ENCODE measurements at places on chromosomes 3 and 15. TPM values are rescaled to one million over a fixed set of nuclear protein-coding genes. Genes with fewer than 3 reads are reported as not detected.
A peak's percentile ranks its signal among the peaks of the same experiment; 100 is the strongest.

GRCh38 chr3:132625613-132626012 lies 28.5 kb downstream of the ACKR4 start:
- peaks cover 20% of the 10 kb centered on the region for H3K36me3 ChIP-seq
- no peak overlapping the region for H3K4me3 ChIP-seq
- no peaks in the 10 kb centered on the region for H3K27me3 ChIP-seq
- no peak for DNase-seq
- no peak overlapping the region for H3K27ac ChIP-seq

GRCh38 chr3:187747506-187747905 lies 2.2 kb upstream of the BCL6 start:
- H3K27ac ChIP-seq: peak overlapping the region; percentile 97
- no peak overlapping the region for H3K4me3 ChIP-seq
- no peak for DNase-seq
- no peaks in the 10 kb centered on the region for H3K27me3 ChIP-seq
- H3K36me3 ChIP-seq: no peaks in the 10 kb centered on the region

DNA sequence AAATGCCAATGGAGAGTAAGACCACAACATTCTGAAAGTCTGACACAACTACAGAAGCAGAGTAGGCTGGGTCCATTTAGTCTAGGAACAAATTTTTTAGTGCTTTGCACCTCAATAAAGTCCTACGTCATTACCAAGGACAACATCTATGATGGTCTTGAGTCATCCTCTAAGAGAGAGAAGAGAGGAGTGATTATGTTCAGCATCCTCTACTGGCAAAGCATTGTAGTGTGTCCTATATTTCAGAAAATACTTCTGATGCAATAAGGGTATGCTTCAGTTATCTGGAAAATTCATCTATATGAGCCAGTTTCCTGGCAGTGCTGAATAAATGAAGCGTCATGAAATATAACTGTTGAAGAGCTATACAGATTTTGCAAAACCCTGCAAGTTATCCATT lies 95.6 kb downstream of the P2RY1 start:
- H3K4me3 ChIP-seq: no peak overlapping the region
- H3K4me1 ChIP-seq: no peaks in the 10 kb centered on the region
- H3K36me3 ChIP-seq: no peaks in the 10 kb centered on the region
- no peak overlapping the region for H3K27ac ChIP-seq
- H3K27me3 ChIP-seq: no peaks in the 10 kb centered on the region
- DNase-seq: peak; percentile 12

- H3K4me3 ChIP-seq: no peak overlapping the region
- no peaks in the 10 kb centered on the region for H3K4me1 ChIP-seq
- no peak for DNase-seq
- no peaks in the 10 kb centered on the region for H3K36me3 ChIP-seq
- H3K27ac ChIP-seq: no peak overlapping the region
These were observed 77.1 kb downstream of the BFSP2 start for GRCh38 chr3:133476971-133477375.

GRCh38 chr15:27824841-27825422 lies 274.2 kb downstream of the OCA2 start:
- peaks cover 17% of the 10 kb centered on the region for H3K4me1 ChIP-seq
- no peaks in the 10 kb centered on the region for H3K36me3 ChIP-seq
- no peak overlapping the region for H3K4me3 ChIP-seq
- DNase-seq: no peak
- H3K27me3 ChIP-seq: no peaks in the 10 kb centered on the region

DNA sequence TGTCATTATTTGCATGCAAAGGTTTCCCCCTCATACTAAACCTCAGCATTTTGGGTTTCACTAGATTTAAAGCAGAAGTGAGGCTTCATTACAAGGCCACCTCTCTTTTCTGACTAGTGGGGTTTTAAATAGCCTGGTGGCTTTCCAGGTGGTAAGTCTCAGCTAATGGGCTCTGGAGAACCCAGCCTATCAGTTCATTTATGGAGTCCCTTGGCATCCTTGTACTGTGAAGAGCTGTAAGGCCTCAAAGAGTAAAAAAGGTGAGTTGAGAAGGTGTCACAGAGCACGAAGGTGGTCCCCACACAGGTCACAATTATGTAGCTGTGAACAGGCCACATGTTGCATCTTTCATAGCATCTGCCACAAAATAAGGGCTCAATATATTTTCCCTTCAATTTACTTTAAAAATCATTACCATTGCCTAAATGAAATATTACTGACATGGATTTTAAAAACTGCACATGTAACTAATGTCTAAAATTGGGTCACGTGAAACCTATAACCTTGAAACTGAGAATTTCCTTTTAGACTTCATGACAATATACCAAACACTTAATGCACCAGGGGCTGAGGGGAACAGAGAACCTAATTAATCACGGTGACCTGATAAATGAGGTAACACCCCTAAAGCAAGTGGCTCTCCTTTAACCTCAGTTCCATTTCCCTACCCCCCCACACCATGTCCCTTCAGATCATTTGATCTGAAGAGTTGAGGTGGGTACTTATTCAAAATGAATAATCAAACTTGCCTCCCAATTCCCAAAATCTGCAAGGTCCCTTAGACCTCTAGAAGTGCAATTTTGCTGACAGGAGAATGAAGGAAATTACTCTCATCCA lies 1.3 kb downstream of the NGLY1 start:
- H3K27me3 ChIP-seq: no peaks in the 10 kb centered on the region
- peaks cover 11% of the 10 kb centered on the region for H3K36me3 ChIP-seq
- H3K27ac ChIP-seq: peak overlapping the region; percentile 59
- peaks cover 8% of the 10 kb centered on the region for H3K4me1 ChIP-seq

- H3K27ac ChIP-seq: no peak overlapping the region
- no peaks in the 10 kb centered on the region for H3K4me1 ChIP-seq
- H3K4me3 ChIP-seq: no peak overlapping the region
These were observed 49.9 kb upstream of the IGSF11 start for GRCh38 chr3:119084371-119085069.

GRCh38 chr15:70799667-70800450 lies 36.5 kb upstream of the UACA start:
- H3K27me3 ChIP-seq: no peaks in the 10 kb centered on the region
- DNase-seq: peak; percentile 90

- H3K4me1 ChIP-seq: no peaks in the 10 kb centered on the region
- no peaks in the 10 kb centered on the region for H3K27me3 ChIP-seq
- no peaks in the 10 kb centered on the region for H3K36me3 ChIP-seq
These were observed 41.8 kb upstream of the TUSC7 start for GRCh38 chr3:116667791-116668190.

GRCh38 chr3:25096536-25096935 lies 331.5 kb upstream of the RARB start:
- no peaks in the 10 kb centered on the region for H3K36me3 ChIP-seq
- no peaks in the 10 kb centered on the region for H3K4me1 ChIP-seq
- DNase-seq: no peak

GRCh38 chr15:93239993-93240392 lies 151.0 kb upstream of the RGMA start:
- no peak overlapping the region for H3K4me3 ChIP-seq
- H3K4me1 ChIP-seq: no peaks in the 10 kb centered on the region

- no peak for DNase-seq
- no peak overlapping the region for H3K27ac ChIP-seq
- H3K27me3 ChIP-seq: no peaks in the 10 kb centered on the region
- H3K4me1 ChIP-seq: no peaks in the 10 kb centered on the region
These were observed 32.6 kb upstream of the SENP5 start for GRCh38 chr3:196835086-196835485.

GRCh38 chr15:69704700-69705099 lies 252.1 kb downstream of the RPLP1 start:
- DNase-seq: peak; percentile 29
- H3K27ac ChIP-seq: no peak overlapping the region
- no peaks in the 10 kb centered on the region for H3K36me3 ChIP-seq
- H3K4me1 ChIP-seq: peaks cover 12% of the 10 kb centered on the region

DNA sequence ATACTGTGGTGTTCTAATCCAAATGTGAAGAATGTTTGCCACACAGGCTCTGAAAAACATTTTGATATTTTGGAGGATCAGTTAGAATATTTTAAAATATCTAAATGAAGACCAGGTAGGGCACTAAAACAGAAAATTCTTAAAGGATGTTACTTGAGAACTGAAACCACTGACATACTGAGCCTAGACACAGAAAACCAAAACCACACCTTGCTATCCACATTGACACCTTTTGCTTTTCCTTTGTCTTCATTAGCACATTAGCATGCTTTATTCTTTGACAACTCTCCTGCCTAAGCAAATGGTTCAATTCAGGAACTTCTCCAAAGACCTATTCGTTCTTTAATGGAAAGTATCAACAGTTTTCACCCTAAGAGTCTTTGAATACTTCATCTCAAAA lies 835.9 kb upstream of the GRM7 start:
- no peaks in the 10 kb centered on the region for H3K36me3 ChIP-seq
- no peak overlapping the region for H3K4me3 ChIP-seq
- H3K4me1 ChIP-seq: no peaks in the 10 kb centered on the region
- no peaks in the 10 kb centered on the region for H3K27me3 ChIP-seq

DNA sequence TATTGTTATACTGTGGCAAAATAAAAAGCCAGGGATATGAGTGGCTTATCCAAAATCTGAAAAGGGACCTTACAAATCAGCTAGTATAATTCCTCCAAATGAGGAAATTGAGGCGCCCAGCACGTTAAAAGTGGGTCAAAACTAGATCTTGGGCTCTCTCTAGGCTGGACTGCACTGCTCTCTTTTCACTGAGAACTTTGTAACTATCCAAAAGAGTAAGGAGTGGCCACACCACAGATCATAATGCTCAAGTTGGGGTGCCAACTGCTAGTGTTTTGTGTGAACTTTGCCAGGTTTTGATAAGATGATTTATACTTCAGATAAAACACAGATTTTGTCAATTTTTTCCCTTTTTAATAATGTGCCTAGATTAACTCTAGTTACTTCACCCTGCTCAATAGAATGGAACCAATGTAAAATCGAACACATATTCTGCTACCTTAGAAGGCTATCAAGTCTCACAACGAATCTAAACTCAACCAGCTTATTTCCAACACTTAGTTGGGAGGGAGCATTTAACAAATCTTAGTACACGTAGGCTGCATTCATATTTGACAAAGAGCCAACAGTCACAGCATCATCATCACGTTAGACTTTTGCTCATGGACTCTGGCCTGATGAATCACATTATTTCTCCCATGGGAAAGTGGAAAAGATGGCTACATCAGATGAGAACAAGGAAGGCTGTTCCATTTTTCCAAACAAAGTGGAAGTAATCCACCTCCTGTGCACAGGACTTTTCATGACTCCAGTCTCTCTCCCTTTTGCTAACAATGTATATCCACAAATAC lies 64.4 kb downstream of the ABI3BP start:
- H3K4me1 ChIP-seq: peaks cover 19% of the 10 kb centered on the region
- no peak overlapping the region for H3K4me3 ChIP-seq
- no peaks in the 10 kb centered on the region for H3K36me3 ChIP-seq
- peak; percentile 91 for DNase-seq
- H3K27ac ChIP-seq: peak overlapping the region; percentile 65
- no peaks in the 10 kb centered on the region for H3K27me3 ChIP-seq

DNA sequence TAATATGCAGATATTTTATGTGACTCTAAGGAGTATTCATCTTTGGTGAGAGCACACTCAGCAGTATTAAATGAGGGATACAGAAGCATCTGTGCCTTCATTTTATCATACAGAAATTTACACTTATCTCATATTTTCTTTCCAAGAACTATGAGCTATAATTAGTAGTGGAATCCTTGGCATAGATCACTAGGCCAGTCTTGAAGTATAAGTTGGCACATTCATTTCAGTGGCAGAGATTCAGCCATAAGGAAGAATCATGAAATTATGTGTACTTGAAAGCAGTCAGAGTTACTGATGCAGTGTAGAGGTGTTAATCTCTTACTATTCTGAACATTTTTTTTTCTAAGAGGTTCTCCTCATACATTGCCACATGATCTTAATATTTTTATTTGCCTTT lies 393.6 kb upstream of the GOLIM4 start:
- H3K4me1 ChIP-seq: no peaks in the 10 kb centered on the region
- no peak overlapping the region for H3K4me3 ChIP-seq
- H3K27ac ChIP-seq: no peak overlapping the region
- H3K36me3 ChIP-seq: no peaks in the 10 kb centered on the region

- H3K4me3 ChIP-seq: peak overlapping the region; percentile 88
- DNase-seq: no peak
- peak overlapping the region; percentile 19 for H3K27ac ChIP-seq
- H3K4me1 ChIP-seq: peaks cover 25% of the 10 kb centered on the region
These were observed 662 bp upstream of the RFTN1 start for GRCh38 chr3:16514021-16514700.

DNA sequence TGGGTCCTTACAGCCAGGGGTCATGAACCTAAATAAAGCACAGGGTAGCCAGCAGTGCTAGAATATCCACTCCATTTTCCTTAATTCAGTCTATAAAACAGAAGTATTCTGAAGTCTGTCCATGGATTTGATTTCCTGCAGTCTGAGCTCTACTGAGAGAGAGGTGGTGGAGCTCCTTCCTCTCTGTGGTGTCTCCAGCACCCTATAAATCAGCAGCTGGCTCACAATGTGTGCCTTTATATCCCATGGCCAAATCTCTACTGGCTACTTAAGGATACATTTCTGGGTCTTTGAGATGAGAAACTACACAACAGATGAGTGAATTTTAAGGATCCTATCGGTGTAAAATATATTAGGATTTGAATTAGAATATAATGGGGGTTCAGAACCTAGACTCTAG lies 339.9 kb upstream of the RBMS3 start:
- no peak for DNase-seq
- H3K27ac ChIP-seq: no peak overlapping the region
- H3K36me3 ChIP-seq: no peaks in the 10 kb centered on the region
- H3K27me3 ChIP-seq: no peaks in the 10 kb centered on the region
- peaks cover 13% of the 10 kb centered on the region for H3K4me1 ChIP-seq
- no peak overlapping the region for H3K4me3 ChIP-seq

GRCh38 chr3:102761766-102762165 lies 327.0 kb downstream of the ZPLD1 start:
- no peaks in the 10 kb centered on the region for H3K27me3 ChIP-seq
- no peak overlapping the region for H3K27ac ChIP-seq
- no peaks in the 10 kb centered on the region for H3K36me3 ChIP-seq
- no peak for DNase-seq

DNA sequence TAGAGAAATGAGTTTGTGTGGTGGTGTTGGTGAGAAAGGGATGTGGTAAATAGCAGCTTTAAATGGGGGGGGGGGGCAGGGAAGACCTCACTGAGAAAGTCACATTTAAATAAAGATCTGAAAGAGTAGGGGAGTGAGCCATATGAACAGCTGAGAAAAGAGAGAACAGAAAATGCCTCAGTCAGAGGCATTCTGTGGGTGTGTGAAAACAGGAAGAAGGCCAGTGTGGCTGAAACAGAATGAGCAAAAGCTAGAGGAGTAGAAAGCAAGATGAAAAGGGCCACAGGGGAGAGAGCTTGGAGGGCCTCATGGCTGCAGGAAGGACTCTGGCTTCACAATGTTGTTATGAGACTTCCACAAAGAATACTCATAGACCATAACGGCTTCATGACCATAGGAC lies 783.3 kb downstream of the ZPLD1 start:
- H3K27ac ChIP-seq: no peak overlapping the region
- DNase-seq: no peak
- no peaks in the 10 kb centered on the region for H3K27me3 ChIP-seq
- no peak overlapping the region for H3K4me3 ChIP-seq
- no peaks in the 10 kb centered on the region for H3K36me3 ChIP-seq

Gene TLNRD1
- 10.7 TPM for total RNA-seq

Gene PLAAT1
- not detected for total RNA-seq

Gene RBMS3
- 40.0 TPM for total RNA-seq

Gene MST1R
- total RNA-seq: not detected

Gene ATP10A
- 73.1 TPM for total RNA-seq

Gene CXCR6
- total RNA-seq: not detected

Gene PODXL2
- total RNA-seq: 2.5 TPM

Gene GXYLT2
- 10.0 TPM for total RNA-seq

Gene APH1B
- 15.8 TPM for total RNA-seq

Gene ZPLD1
- total RNA-seq: 0.22 TPM

Gene BDH1
- 0.38 TPM for total RNA-seq

Gene EID1
- total RNA-seq: 281 TPM

Gene GPR15
- not detected for total RNA-seq

Gene NFKBIZ
- total RNA-seq: 19.1 TPM

Gene SPATA12
- not detected for total RNA-seq

Data from GM23248 (cell line).